Effector memory CD4-positive, alpha-beta T cell (primary cell): ENCODE measurements at places on chromosomes 1 and 21.

DNA sequence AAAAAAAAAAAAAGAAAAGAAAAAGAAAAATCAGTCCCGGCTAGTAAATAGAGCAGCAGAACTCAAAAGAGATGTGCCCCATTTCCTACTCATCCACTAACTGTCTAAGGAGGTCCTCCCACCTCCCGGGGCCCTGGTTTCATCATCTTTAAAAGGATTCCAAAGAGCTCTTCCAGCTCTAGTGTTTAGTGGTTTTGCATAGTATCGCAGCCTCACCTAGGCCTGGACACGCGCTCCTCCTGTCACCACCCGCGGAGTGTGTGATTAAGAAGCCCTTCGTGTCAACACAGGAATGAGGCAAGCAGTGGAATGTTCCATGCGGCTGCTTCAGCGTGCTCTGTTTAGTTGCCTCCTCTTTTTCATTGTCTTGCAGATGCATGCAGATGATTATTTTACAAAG, 49.0 kb downstream of the LBR start:
- DNase-seq, result no peak

- DNase-seq, result no peak
These were observed 19.4 kb downstream of the CERS2 start for GRCh38 chr1:150955280-150955679.

DNA sequence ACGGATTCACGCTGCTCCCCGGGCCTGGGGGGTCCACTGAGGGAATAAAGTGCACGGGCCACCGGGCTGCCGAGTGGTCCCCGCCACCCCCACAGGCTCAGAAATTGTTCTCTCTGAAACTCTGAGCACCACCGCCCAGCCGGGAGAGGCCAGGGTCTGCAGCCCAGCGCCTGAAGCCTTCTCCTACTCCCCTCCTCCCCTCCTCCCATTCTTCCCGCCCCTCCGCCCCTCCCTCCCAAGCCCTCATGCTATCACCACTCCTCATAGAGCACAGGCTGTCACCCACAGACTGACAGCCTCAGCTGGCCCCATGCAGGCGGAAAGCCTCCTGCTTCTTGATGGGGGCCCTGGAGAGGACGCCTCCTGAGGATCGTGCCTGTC, 707 bp upstream of the GPR153 start:
- no peak for DNase-seq

GRCh38 chr21:21788591-21788990, 790.4 kb downstream of the NCAM2 start:
- no peak for DNase-seq
